ENCODE measurements at places on chromosomes 11 and 22. TPM values are rescaled to one million over a fixed set of nuclear protein-coding genes. Genes with fewer than 3 reads are reported as not detected.
A peak's percentile ranks its signal among the peaks of the same experiment; 100 is the strongest.

The NPTXR gene
- 21.9 TPM for total RNA-seq

The C22orf42 gene
- not detected for total RNA-seq

The GRM5 gene
- 4.3 TPM for total RNA-seq

The KRTAP5-9 gene
- total RNA-seq = not detected

The OR5T1 gene
- not detected for total RNA-seq

DNA sequence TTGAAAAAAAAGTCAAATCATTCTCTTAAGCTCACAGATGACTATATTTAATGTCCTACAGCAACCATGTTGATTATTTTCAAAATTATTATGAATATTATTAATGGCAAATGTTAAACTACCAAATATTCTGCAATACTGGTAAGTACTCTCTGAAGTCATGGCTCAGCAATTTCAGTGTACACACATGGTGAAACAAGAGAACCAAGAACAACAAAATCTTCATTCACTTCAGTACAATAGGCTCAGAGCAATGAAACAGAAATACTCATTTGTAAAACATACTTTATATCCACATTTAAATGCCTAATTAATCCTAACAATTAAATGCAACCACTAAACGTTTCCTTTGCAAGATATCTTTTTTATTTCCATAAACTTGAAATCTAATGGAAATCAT, 347.2 kb downstream of the TTC28 start:
- no peak overlapping the region for H3K4me3 ChIP-seq
- DNase-seq = no peak
- no peak overlapping the region for H3K27ac ChIP-seq
- peaks cover 9% of the 10 kb centered on the region for H3K4me1 ChIP-seq
- H3K36me3 ChIP-seq = no peaks in the 10 kb centered on the region

GRCh38 chr22:46696614-46697013, 41.4 kb downstream of the CERK start:
- DNase-seq = no peak
- no peak overlapping the region for H3K27ac ChIP-seq
- no peak overlapping the region for H3K4me3 ChIP-seq

GRCh38 chr11:112453601-112454577, 193.2 kb upstream of the PLET1 start:
- H3K36me3 ChIP-seq = no peaks in the 10 kb centered on the region
- H3K27me3 ChIP-seq = no peaks in the 10 kb centered on the region
- H3K27ac ChIP-seq = no peak overlapping the region
- DNase-seq = peak; percentile 77

DNA sequence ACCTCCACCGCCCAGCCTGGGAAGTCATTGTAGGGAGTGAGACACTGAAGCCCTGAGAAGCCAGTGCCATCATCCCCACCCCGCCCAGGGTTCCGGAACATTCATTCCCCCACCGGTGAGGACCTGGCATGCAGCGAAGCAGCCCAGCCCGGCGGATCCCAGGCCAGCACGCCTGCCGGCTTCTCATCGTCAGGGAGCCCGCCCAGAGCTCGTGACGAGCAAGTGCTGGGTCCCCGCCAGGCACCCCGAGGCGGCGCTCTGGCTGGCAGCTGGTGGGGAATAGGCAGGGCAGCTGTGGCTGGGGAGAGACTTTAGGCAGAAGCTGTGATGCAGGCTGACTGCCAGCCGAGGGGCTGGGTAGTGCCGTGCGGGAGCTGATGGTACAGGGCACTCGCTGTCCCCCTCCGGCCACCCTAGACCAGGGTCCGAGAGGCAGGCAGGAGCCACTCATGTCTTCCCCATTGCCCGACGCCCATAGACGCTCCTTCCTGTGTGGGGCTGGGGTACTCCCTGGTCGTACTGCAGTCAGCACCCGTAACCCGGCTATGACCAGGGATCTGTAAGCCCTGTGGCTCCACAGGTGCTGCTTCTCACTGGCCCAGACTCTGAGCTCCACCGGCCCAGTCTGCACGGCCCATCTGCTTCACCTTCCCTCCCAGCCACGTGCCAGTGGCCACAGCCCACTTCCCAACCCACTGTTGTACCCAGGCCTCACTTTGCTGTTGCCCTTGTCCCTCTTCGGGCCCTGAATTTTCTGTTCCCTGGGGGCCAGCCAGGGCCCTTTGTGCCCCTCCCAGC, 24.5 kb upstream of the CABP7 start:
- no peak overlapping the region for H3K4me3 ChIP-seq
- no peak overlapping the region for H3K27ac ChIP-seq
- H3K27me3 ChIP-seq = no peaks in the 10 kb centered on the region
- DNase-seq = no peak
- H3K4me1 ChIP-seq = no peaks in the 10 kb centered on the region
- H3K36me3 ChIP-seq = no peaks in the 10 kb centered on the region

DNA sequence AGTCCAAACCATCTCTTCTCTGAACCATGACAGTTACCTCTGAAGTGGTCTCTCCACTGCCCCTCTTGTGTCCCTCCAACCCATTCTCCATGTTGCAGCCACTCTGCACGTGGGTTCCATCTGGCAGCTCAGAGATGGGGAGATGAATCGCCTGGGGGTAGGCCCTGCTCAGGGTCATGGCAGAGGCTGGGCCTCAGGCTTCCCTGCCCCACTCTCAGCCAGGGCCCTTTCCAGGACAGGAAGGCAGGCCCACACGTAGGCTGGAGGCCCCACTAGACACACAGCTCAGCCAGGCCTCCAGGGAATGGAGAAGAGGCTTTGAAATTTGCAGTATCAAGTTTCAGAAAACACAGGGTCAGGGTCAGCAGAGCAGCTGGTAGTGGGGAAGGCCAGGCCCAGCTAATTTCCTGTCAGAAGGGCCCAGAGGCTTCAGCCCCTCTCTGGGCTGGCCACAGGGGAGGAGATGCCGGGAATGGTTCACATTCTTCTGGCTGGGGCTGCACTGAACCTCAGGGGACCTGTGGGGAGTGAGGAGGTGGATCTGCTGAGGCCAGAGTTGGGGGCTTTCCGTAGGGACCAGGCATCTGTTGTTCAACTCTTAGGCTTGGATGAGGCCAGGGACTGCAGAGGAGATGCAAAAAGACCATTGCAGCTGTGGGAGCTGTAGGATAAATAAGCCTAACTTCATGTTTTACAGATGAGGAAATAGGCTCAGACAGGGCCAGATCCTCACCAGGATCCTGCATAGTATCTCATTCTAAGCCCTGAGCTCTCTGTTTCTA, 101.6 kb downstream of the SWAP70 start:
- no peaks in the 10 kb centered on the region for H3K36me3 ChIP-seq
- no peaks in the 10 kb centered on the region for H3K27me3 ChIP-seq
- no peak overlapping the region for H3K4me3 ChIP-seq
- peak overlapping the region; percentile 69 for H3K27ac ChIP-seq
- H3K4me1 ChIP-seq = peaks cover 3% of the 10 kb centered on the region

- H3K36me3 ChIP-seq = peaks cover 3% of the 10 kb centered on the region
- no peak for DNase-seq
- no peak overlapping the region for H3K27ac ChIP-seq
- H3K4me3 ChIP-seq = no peak overlapping the region
Observed at GRCh38 chr11:680970-681369, 14.1 kb downstream of the DEAF1 start.

- H3K4me1 ChIP-seq = no peaks in the 10 kb centered on the region
- DNase-seq = no peak
- no peak overlapping the region for H3K4me3 ChIP-seq
- H3K27me3 ChIP-seq = no peaks in the 10 kb centered on the region
Observed at GRCh38 chr11:103928802-103929161, 107.7 kb upstream of the DDI1 start.

GRCh38 chr11:57935402-57936049, 88.2 kb upstream of the OR9Q1 start:
- no peaks in the 10 kb centered on the region for H3K36me3 ChIP-seq
- H3K4me1 ChIP-seq = no peaks in the 10 kb centered on the region
- no peaks in the 10 kb centered on the region for H3K27me3 ChIP-seq
- H3K4me3 ChIP-seq = no peak overlapping the region

- no peaks in the 10 kb centered on the region for H3K36me3 ChIP-seq
- peak; percentile 87 for DNase-seq
- H3K4me3 ChIP-seq = peak overlapping the region; percentile 10
- no peaks in the 10 kb centered on the region for H3K27me3 ChIP-seq
- H3K4me1 ChIP-seq = no peaks in the 10 kb centered on the region
Observed at GRCh38 chr11:3159296-3160190, 5.6 kb downstream of the OSBPL5 start.

GRCh38 chr11:8218840-8219239, 44.8 kb downstream of the LMO1 start:
- H3K4me1 ChIP-seq = no peaks in the 10 kb centered on the region
- no peak for DNase-seq
- no peaks in the 10 kb centered on the region for H3K36me3 ChIP-seq
- H3K27ac ChIP-seq = no peak overlapping the region
- H3K4me3 ChIP-seq = no peak overlapping the region

DNA sequence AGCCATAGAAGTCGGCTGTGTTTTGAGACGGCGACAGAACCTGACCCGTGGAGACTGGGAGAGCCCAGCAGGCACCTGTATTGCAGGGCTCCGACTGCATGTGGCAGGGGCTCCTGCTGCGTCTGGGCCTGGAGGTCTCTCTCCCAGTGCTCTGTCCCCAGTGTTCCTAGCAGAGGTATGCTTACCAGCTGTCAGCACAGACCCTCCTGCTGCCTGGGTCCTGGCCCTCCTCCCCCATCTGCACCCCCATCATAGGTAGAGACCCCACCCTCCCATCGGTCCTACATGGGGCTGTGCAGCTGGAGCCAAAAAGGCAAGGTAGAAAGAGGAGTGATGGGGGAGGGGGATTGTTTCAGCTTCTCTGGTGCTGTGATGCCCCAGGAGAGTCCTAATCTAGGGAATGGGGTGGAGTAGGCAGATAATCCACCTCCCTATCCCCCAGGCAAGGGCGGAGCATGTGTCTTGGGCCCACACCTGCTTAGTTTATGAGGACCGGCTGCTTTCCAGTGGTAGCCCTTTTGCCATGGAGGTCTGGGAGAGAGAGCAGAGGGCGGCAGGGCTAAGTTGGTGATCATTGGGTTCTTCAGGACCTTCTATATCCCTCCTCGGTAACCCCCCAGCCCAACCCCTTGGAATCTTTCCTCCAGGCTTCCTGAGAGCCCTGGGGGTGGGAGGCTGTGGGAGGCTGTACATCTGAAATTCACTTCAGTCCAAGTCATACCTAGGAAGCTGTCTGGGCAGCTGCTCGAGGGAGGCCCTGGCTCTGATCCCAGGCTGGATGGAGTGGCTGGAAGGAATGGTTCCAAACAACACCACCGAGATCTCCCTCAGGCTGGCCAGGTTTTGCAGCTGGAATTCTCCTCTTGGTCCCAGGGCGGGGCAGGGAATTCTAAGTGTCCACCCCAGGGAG, 5.3 kb downstream of the SLC7A4 start:
- H3K36me3 ChIP-seq = no peaks in the 10 kb centered on the region
- H3K27me3 ChIP-seq = no peaks in the 10 kb centered on the region
- H3K4me1 ChIP-seq = no peaks in the 10 kb centered on the region
- H3K27ac ChIP-seq = no peak overlapping the region
- H3K4me3 ChIP-seq = no peak overlapping the region
- DNase-seq = no peak

DNA sequence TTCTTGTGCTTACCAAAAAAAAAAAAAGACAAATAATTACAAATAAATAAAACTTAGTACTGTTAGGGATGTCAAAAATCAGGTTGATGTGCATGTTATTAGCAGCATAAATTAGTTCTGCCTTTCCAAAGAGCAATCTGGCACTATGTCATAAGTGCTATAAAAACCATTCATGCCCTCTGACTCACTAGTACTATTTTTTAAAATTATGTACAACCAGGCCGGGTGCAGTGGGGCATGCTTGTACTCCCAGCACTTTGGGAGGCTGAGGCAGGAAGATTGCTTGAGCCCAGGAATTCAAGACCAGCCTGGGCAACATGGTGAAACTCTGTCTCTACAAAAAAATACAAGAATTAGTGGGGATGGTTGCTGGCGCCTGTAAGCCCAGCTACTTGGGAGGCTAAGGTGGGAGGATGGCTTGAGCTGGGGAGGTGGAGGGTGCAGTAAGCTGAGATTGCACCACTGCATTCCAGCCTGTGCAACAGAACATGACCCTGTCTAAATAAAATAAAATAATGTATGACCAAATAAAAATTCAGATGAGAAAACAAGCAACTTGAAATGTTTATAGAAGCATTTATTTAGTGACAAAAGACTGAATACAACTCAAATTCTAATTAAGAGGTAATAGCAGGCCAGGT, 25.3 kb downstream of the UEVLD start:
- no peak overlapping the region for H3K27ac ChIP-seq
- H3K27me3 ChIP-seq = no peaks in the 10 kb centered on the region
- no peak overlapping the region for H3K4me3 ChIP-seq
- H3K4me1 ChIP-seq = no peaks in the 10 kb centered on the region

GRCh38 chr22:33261699-33262098, 203.5 kb upstream of the SYN3 start:
- H3K27ac ChIP-seq = no peak overlapping the region
- H3K4me1 ChIP-seq = no peaks in the 10 kb centered on the region
- no peak overlapping the region for H3K4me3 ChIP-seq
- H3K36me3 ChIP-seq = no peaks in the 10 kb centered on the region
- no peaks in the 10 kb centered on the region for H3K27me3 ChIP-seq
- DNase-seq = no peak

DNA sequence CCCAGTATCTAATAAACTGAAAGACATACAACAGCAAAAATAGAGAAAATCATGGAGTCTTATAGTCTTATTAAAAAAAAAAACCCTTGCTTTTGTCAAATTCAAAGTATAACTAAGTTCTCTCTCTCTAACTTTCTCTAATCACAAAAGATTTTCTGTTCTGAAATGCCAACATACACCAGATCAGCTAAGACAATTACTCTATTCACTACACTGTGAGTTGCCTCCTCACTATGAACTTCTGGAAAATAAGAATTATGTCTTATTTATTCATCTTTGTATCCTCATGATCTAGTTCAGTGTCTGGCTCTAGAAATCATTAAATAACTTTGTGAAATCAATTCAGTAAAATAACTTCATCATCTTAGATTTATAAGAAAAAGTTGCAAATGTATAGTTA, 12.7 kb downstream of the FAM76B start:
- H3K36me3 ChIP-seq = no peaks in the 10 kb centered on the region
- no peak for DNase-seq
- no peak overlapping the region for H3K4me3 ChIP-seq
- H3K27me3 ChIP-seq = no peaks in the 10 kb centered on the region
- no peak overlapping the region for H3K27ac ChIP-seq

GRCh38 chr22:42227435-42227834, 43.0 kb downstream of the TCF20 start:
- H3K4me3 ChIP-seq = no peak overlapping the region
- no peak overlapping the region for H3K27ac ChIP-seq
- H3K36me3 ChIP-seq = no peaks in the 10 kb centered on the region
- DNase-seq = no peak
- H3K27me3 ChIP-seq = no peaks in the 10 kb centered on the region

GRCh38 chr11:34395916-34396550, 38.2 kb upstream of the ABTB2 start:
- H3K4me3 ChIP-seq = no peak overlapping the region
- H3K27me3 ChIP-seq = no peaks in the 10 kb centered on the region
- H3K36me3 ChIP-seq = no peaks in the 10 kb centered on the region
- no peaks in the 10 kb centered on the region for H3K4me1 ChIP-seq
- no peak for DNase-seq
